ENCODE measurements at places on chromosomes 13 and 19.

DNA sequence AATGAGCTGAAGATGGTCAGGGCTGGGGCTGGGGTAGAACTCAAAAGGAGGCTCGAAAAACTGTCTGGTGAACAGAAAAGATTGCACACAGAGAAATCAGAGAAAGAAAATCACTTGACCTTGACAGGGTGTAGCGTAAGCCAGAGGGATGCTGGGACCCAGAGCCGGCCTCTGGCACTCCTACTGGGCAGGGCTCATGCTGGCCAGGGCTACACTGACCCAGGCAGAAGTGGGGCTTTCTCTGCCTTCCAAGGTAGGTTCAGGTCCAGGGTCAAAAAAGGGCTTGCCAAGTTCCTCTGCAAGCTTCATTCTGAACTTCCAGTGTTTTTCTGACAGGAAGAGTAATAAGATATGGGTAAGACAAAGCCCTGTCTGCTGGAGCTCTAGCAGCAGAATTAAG is 56.2 kb downstream of the LATS2 start:
- DNase-seq, result no peak

DNA sequence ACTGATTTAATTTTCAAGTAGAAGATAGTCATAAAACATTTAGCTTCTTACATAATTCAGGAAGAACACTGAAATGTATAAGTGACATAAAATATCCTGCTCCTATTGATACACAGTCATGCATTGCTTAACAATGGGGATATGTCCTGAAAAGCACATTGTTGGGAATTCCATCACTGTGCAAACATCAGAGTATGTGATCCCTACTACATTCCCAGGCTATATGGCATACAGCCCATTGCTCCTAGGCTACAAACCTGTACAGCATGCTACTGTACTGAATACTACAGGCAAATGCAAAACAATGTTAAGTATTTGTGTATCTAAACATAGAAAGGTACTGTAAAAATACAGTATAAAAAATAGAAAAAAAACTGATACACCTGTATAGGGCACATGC is 723.9 kb upstream of the ARGLU1 start:
- DNase-seq, result no peak

- no peak for DNase-seq
These were observed 17.3 kb upstream of the RBM26 start for GRCh38 chr13:79423340-79423739.

- no peak for DNase-seq
These were observed 18.0 kb downstream of the CAPN12 start for GRCh38 chr19:38726284-38726673.

GRCh38 chr19:48249502-48250014 is 6.2 kb downstream of the CARD8 start:
- DNase-seq, result no peak

Measured in fibroblast of skin of abdomen (primary cell).